Endodermal cell (in vitro differentiated cells): ENCODE measurements at places on chromosomes 4 and X.

DNA sequence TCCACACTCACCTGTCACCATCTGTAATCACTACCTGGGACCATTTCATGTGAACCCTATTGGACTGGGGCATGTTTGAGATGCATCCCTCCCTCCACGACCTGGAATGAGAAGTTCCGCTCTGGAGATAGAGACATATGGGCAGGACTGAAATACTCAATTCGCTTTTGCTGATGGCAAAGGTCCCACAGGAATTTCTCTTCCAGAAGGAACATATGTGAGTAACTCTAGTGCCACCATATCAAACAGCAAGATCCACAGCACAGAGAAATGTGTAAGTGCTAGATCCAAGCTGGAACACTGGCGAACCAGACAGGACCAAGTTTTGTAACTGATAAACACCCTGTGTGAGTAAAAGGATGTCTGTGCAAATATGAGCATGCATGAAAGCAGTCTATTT is 43.9 kb downstream of the SEL1L3 start:
- no peak for DNase-seq

DNA sequence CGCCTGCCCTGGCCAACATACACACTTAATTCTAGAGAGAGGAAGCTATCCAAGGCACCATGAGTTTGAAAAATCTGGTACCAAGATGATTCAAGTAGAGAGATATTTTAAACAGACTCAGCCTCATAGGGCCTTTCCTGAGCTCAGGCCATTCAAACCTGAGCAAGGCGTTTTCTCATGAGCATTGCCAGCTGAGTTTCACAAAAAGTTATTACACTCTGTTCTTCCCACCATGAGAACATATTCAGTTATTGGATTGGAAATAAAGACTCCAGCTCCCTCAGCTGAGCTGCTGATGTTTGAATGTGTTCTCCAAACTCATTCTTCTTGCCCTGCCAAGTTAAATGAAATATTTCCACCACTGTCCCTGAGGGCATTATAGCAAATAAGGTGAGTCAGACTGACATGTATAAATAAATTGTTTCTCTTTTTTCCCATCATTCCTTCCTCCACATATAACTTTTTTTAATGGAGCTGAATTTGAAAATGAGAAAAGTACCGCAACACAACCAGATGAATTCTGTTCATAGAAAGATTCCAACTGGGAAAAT is 429.6 kb downstream of the RAB28 start:
- no peak for DNase-seq

DNA sequence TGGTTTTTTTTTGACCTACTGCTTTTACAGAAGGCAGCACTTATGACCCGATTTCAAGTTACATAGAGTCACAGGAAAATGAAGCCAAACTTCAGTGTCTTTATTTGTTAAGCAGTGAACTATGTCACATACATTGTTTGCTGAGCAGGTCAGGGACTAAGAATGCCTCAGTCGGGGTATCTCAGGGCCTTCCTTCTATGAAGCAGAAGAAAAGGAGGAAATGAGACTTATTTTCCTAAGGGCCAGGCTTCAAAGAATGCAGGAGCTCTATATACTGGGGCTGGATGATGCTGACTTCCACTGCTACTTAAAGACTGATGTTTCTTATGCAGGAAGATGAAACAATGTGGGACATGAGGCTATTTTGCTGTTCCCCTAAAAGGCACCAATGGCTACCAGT is 558.4 kb upstream of the IGFBP7 start:
- no peak for DNase-seq

DNA sequence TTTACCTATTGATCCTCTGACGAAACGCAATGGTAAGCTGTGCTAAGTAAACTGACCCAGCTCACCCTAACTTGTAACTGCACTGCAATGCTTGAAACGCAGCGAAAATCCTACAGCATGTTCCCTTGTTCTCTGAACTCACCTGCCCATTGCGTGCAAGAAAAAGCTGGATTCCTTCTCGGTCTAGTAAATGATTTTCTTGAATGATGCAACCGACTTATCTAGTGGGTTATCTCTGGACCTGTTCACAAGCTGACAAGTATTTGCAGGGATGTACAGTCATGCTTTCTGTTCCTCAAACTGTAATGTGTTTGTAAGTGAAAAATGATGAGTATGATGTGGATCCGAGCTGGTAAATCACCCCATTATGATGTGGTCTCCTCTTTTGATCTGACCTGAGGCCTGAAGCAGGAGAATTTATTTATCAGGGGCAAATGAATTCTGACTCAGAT is 140.1 kb downstream of the BTC start:
- no peak for DNase-seq

GRCh38 chr4:158826057-158826456 is 57.2 kb downstream of the FNIP2 start:
- no peak for DNase-seq
